ENCODE measurements at places on chromosomes 5 and 9. TPM values are rescaled to one million over a fixed set of nuclear protein-coding genes. Genes with fewer than 3 reads are reported as not detected.

The TRPM6 gene
- total RNA-seq: not detected

- no peak for DNase-seq
These were observed 38.3 kb downstream of the NEK6 start for GRCh38 chr9:124296094-124296493.

The ENC1 gene
- total RNA-seq: 100 TPM

DNA sequence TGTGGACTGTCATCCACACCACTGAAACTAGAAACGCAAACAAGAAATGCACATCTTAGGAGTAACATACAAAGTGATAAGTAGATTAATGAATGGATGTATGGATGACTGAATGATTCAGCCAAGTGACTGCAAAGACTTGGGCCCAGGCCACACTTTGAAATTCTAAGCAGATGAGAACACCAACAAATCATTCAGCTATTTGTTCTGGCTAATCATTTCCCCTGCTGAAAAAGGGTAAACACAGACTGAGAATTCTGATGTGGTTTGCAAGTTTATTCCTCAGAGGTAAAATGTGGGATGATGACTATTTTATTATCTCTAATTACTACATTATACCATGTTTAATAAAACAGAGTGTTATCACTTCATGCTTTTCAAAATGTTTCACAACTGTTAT lies 163.2 kb upstream of the ADAMTS16 start:
- DNase-seq: no peak

DNA sequence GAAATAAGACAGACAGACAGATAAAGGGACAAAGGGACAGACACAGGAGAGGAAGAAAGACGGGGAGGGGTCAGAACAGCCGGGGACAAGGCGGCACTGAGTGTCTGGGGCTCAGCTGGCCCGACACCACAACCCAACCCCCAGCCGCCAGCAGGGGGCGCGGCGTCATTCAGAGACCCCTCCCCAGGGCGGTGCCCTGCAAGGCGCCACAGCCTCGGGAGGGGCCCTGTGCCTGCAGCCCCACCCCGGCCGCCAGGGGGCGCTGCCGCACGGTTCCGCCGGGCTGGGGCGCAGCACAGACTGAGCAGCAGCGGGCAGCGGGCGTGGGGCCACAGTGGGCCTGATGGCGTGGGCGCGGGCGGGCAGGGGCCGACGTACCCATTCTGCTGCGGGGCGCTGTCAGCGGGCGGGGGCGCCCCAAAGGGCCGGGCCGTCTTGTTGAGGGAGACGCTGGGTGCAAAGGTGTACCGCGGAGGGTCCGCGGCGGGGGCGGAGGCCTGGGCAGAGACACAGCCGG lies 5.9 kb downstream of the PDLIM7 start:
- DNase-seq: peak; percentile 63

- DNase-seq: no peak
These were observed 318.4 kb downstream of the GADD45G start for GRCh38 chr9:89923174-89923573.

The CMBL gene
- total RNA-seq: 17.0 TPM

- no peak for DNase-seq
These were observed 22.7 kb downstream of the PLPP7 start for GRCh38 chr9:131312246-131312645.

DNA sequence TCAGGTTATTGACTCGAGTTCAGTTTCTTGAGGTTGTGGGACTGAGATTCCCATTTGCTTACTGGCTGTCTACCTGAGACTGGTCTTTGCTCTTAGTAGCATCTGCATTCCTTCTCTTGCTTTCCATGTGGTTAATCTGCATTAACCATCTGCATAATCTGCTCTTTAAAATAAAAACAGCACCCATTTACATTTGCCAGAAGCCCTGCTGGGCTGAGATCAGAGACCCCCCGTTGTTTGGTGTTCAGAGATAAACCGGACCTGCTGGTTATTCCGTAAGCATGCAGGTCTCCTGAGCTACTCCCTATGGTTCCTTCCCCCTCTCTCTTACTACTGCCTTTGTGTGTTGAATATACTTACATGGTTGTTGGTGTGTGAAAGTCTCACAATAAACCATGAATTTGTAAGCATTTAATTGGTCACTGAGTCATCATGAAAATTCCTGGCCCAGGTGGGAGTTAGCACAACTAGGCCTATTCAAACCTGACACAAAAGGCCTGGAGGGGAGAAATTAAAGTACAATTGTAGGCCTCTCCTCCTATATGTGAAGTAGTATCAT lies 396.7 kb downstream of the MRPS30 start:
- DNase-seq: no peak

The TPPP gene
- total RNA-seq: 0.38 TPM

DNA sequence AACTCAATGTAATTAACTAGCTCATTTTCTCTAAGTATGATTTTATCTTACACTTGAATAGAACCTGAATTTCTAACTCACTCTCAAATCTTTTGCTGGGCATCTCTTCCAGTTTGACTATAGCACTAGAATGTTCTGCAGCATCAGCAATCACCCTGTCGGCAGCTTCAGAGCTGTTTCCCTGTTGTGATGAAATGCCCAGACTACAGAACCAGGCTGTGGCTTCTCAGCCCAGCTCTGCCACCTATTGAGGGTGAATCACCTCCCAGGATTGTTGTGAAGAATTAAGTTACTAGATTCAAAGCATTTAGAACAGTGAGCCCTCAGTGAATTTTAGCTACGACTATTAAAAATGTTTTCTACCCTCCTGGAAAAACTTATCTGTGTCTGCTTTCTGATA lies 90.4 kb upstream of the ANKRD55 start:
- peak; percentile 71 for DNase-seq

GRCh38 chr9:32968101-32969011 lies 33.1 kb downstream of the APTX start:
- peak; percentile 27 for DNase-seq

DNA sequence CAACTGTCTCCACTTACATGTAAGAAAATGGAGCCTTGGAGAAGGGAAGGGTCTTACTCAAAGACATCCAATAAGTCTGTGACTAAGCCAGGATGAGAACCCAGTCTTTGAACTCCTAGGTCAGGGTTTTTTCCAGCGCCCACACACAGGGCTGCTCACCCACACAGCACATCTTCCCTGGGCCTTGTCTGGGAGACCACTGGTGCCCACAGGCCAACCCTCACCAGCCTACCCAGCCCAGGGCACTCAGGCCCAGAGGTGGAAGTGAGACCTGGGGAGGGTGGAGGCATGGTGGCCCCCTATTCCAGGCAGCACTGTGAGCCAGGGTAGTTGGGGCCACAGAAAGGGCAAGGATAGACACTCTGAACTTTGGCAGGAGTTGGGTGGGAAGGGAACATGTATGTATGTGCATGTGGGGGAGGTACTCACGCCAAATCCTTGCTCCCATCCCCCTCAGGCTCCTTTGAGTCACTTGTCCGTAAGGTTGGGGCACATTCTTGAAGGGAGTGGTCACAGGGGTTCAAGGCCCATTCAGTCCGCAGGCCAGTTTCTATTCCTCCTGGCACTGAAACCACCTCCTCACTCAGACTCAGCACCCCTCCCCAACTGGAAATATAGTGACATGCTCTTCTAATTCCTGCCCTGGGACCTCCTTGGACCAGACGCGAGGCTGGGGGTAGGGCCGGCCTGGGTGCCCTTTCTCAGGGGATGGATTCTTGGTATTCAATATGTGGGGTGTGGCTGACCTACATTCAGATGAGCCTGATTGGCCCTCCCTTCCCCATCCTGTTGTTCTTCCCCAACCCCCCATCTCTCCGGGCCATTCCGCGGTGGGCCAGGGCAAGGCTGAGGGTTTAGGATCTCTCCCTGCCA lies 2.9 kb upstream of the SLC4A9 start:
- no peak for DNase-seq

- no peak for DNase-seq
These were observed 25.6 kb downstream of the CEP78 start for GRCh38 chr9:78261403-78262001.

The ARID3C gene
- total RNA-seq: not detected

DNA sequence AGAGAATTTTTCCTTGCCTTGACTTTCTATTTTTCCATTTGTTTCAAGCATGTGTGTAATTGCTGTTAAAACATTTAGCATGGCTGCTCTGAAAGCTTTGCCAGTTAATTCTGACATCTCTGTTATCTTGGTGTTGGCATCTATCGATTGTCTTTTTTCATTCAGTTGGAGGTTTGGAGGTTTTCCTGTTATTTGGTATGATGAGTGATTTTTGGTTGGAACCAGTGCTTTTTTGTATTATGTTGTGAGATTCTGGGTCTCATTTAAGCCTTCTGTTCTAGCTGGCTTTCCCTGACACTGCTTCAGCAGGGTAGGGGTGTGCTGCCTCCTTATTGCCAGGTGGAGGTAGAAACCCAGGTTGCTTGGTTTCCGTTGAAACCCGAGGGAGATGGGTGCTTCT lies 40.9 kb upstream of the DHFR start:
- no peak for DNase-seq

- no peak for DNase-seq
These were observed 3.0 kb upstream of the CEL start for GRCh38 chr9:133058550-133059320.

The MAMDC4 gene
- total RNA-seq: 3.1 TPM

GRCh38 chr9:4299005-4299795 lies 668 bp downstream of the GLIS3 start:
- peak; percentile 13 for DNase-seq

The PTGS1 gene
- total RNA-seq: 0.71 TPM

DNA sequence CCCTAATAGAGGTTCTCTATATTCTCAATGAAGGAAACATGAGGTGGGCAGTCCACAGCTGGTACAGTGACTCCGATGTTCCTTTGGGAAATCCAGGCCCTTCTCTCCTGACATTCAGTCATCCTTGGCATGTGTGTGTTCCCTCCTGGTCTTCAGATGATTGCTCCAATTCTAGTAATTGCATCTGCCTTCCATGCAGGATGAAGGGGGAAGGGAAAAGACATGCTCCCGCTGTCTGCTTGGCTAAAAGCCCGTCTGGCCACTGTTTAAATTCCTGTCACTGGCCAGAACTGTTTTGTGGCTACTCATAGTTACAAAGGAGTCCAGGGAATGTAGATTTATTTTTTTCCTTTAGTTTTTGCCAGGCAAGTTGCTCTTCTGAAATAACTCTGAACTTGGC lies 65.0 kb downstream of the MAST4 start:
- DNase-seq: no peak

DNA sequence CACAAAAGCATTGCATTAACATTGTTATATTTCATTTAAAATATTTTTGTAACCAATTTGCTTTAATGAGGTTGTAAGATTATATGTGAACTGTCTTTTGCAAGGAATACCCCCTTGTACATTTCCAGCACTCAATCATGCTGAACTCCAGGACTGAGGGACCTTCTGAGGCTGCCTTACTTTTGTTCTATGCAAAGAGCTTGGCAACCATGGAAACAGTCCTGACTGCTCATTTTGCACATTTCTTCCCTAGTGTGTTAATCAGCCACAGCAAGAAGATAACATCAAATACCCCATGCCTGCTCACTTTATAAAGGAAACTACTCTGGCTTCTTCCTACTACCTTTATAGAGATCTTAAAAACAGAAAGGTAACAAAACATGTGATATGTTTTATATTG lies 355.6 kb upstream of the IZUMO3 start:
- DNase-seq: no peak

Data from Calu3 (cell line).